ENCODE measurements at places on chromosomes 3 and 15. TPM values are rescaled to one million over a fixed set of nuclear protein-coding genes. Genes with fewer than 3 reads are reported as not detected.

The GABRB3 gene
- total RNA-seq = 2.7 TPM

The DNAH12 gene
- total RNA-seq = 0.22 TPM

- no peak for DNase-seq
These were observed 66.7 kb upstream of the OCA2 start for GRCh38 chr15:28165791-28166190.

The CIP2A gene
- total RNA-seq = 1.3 TPM

DNA sequence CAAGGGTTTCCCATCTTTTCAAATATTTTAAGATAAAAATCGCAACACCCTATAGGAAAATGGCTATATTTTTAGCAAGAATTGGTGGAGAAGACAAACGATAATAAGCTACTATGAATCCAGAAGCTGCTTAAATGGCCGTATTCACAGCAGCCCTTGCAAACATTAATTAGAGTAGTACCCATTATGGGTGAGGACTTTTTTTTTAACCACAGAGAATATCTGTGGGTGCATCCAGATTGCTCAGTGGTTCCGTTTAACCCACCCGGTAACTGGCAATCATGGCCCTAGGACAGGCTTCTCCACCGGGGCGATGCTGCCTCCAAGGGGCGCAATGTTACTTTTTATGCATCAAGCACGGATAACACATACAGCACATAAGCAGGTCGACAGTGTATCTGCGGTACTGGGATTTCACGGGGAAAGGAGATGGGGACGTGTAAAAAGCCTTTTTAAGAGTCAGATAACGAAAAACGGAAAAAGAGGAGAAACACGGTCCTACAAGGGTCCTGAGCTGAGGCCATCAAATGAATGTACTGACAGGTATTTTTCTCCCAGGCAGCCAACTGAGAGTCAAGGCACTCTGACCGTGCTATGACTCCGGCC, 968 bp upstream of the TMEM266 start:
- DNase-seq = no peak

- DNase-seq = peak; percentile 80
These were observed 427 bp downstream of the MBD4 start for GRCh38 chr3:129439226-129439816.

The TM4SF1 gene
- total RNA-seq = 84.7 TPM

- no peak for DNase-seq
These were observed 23.7 kb downstream of the PPP2R3A start for GRCh38 chr3:135989242-135989641.

- DNase-seq = no peak
These were observed 11.7 kb downstream of the FRMD5 start for GRCh38 chr15:44183363-44183762.

DNA sequence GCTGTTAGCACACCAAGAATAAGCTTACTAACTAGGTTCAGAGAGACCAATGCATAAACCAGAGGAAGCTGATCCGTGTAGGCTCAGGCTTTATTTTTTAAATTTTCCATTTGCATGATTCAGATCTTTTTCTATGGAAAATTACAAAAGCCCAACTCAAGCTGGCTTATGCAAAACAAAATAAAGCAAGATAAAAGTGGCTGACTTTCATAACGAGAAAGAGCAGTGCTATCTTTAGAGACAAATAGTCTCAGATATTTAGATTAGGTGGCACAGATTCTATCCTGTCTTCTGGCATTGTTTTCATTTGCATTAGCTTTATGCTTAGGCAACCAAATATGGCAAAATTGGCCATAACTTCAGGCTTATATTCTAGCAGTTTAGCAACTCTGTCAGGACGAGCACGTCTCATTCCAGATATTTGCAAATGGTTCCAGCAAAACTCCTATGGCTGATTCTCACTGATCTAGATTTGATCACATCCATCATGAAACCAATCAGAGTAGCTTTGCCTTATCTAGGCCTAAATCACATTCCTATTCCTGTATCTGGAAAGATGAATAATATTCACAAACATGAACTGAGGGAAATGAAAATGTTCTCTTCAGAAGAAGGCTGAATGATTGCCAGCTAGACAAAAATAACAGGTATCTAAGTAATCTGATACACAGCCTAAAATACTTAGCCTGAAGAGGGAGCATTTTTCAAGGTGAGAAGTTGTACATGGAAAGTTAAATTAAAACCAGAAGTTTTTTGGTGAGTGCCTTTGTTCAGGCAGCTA, 216.4 kb upstream of the DPPA4 start:
- DNase-seq = no peak

The DCUN1D1 gene
- total RNA-seq = 36.3 TPM

DNA sequence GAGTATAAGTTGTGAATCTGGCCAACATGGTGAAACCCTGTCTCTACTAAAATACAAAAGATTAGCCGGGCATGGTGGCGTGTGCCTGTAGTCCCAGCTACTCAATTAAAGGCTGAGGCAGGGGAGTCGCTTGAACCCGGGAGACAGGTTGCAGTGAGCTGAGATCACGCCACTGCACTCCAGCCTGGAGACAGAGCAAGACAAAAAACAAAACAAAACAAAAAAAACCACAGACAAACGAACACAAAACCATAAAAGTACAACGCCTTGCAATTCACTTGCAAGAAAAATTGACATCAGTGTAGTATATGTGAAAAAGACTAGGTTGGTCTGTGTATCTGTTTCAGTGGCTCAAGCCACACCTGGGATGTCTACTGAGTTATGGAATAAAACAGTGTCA, 29.9 kb upstream of the CCDC80 start:
- DNase-seq = no peak

DNA sequence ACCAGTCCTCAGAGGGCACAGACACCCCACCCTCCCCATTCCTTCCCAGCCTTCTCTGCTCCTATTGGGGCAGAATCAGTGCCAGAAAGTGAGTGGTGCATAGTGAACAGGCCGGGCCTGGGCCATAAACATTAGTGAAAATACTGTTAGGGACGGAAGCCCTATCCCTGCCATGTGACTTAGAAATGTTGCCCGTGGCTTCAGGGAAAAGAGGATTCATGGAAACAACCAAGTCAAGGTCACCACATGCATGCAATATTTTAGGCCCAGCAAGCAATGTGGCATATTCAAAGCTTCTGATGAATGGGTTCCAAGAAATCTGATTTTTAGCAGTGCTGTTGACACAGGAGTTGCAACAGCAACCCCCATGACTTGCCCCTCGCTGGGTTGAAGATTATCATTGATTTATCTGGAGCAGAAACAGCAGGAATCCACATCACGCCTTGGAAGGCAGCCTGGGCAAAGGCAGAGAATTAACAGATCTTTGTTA, 52.3 kb downstream of the CCNL1 start:
- DNase-seq = no peak

- no peak for DNase-seq
These were observed 25.8 kb downstream of the AQP9 start for GRCh38 chr15:58163985-58164384.

DNA sequence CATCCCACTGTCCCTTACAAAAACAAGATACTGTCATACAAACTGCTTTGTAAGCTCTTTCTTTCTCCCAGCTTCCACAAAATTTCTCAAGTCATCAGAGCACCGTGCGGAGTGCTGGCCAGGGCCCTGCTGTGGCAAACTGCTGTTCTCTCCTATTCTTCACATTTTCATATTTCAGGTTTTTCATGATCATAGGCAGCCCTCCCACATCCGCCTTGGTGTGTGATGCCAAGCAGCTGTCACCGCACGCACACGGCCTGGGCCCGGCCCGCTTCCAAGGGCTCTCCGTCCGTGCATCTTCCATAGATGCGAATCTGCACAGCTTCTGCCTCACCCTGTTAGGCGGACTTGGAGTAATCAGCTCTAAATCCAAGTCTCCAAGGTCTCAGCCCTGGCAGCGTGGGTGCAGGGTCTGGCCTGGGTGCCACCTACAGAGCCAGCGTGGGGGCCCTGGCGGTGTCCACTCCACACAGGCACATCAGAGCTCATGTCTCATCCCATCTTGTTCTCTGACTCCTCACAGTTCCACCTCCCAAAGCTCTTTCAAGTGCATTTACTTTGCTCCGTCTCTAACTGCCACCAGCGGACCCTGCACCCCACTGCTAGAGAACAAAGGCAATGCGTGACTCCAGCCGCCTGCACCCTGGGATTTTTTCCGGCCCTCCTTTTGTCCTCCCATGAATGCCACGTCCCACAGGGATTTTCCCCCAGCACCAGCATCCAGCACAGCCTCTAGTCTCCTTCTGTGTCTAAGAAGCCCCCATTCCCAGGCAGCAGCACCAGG, 27.2 kb downstream of the CYFIP1 start:
- peak; percentile 60 for DNase-seq

GRCh38 chr3:25235031-25235430, 193.0 kb upstream of the RARB start:
- DNase-seq = no peak

The DISP2 gene
- 1.2 TPM for total RNA-seq

- no peak for DNase-seq
These were observed 51.1 kb downstream of the CHST2 start for GRCh38 chr3:143170676-143171075.

DNA sequence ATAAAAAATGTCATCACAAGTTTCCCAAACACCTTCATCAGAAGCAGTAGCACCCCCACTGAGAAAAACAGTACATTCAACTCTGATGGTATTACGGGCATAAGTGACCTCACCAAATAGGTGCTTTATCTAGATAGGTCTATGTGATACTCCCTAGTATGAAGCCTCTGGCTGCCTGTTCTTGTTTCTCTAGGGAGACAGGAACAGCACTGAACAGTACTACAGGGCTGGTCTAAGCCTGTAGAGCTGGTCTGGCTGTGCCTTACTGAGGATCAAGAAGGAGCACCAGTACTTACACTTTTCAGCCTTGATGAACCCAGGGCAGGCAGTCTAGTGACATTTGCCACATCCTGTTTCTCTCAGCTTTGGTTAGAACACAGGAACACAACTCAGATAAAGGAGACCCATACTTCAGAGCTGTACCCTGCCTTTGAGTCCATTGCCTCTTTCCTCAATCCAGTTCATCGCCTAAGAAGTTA, 35.9 kb downstream of the OXNAD1 start:
- DNase-seq = no peak

GRCh38 chr3:42502429-42503250, at the start of gene VIPR1:
TSS of gene VIPR1 (plus strand) at chr3:42502643. CDS start at chr3:42502736, 93 bp downstream.
- DNase-seq = peak; percentile 89

The GXYLT2 gene
- total RNA-seq = 14.6 TPM

The TGM5 gene
- total RNA-seq = not detected

- DNase-seq = no peak
These were observed 269.0 kb downstream of the ZNF621 start for GRCh38 chr3:40793730-40794129.

GRCh38 chr3:38015485-38015884, 14.0 kb downstream of the PLCD1 start:
- DNase-seq = no peak

The PRSS50 gene
- total RNA-seq = 0.78 TPM

DNA sequence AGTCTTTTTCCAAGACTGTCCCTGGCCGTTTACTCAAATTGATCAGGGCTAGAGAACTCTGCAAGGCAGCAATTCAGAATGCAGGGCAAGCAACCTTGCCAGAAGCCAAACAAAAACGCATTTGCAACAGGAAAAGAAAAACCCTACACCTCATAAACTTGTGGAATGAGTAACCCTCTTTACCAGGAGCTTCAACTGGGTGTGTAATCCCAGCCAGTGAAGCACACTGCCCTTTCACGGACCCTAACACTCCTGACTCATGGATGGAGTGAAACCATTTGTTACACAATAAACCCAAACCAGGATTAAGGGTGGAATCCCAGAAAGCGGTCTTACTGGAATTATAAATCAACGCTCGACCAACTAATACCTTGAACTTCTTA, 14.8 kb upstream of the LDHAL6B start:
- DNase-seq = no peak

The ATRIP gene
- total RNA-seq = 4.1 TPM

The SACM1L gene
- 29.6 TPM for total RNA-seq

The GRIP2 gene
- 67.8 TPM for total RNA-seq

- DNase-seq = no peak
These were observed 5.0 kb downstream of the FAM219B start for GRCh38 chr15:74901612-74902063.

- no peak for DNase-seq
These were observed 36.4 kb upstream of the MYZAP start for GRCh38 chr15:57555270-57555669.

The CAND2 gene
- total RNA-seq = 62.6 TPM

The DUOXA2 gene
- not detected for total RNA-seq

Measured in cardiac septum (tissue), 1 donor.